ENCODE measurements at places on chromosomes 3 and 15.

GRCh38 chr3:4994823-4995499, 15.7 kb downstream of the BHLHE40 start:
- peak; percentile 74 for DNase-seq

GRCh38 chr3:22779737-22780136, 423.4 kb upstream of the UBE2E2 start:
- no peak for DNase-seq

GRCh38 chr3:122392868-122393844, 9.2 kb downstream of the FAM162A start:
- DNase-seq, result no peak

- no peak for DNase-seq
Measured at GRCh38 chr3:107285197-107285596, 92.0 kb upstream of the CCDC54 start.

GRCh38 chr3:105674437-105675065, 194.3 kb downstream of the CBLB start:
- DNase-seq, result no peak

- peak; percentile 33 for DNase-seq
Measured at GRCh38 chr15:66221126-66221525, 32.4 kb downstream of the MEGF11 start.

GRCh38 chr3:55077726-55078125, 149.9 kb upstream of the LRTM1 start:
- DNase-seq, result no peak

DNA sequence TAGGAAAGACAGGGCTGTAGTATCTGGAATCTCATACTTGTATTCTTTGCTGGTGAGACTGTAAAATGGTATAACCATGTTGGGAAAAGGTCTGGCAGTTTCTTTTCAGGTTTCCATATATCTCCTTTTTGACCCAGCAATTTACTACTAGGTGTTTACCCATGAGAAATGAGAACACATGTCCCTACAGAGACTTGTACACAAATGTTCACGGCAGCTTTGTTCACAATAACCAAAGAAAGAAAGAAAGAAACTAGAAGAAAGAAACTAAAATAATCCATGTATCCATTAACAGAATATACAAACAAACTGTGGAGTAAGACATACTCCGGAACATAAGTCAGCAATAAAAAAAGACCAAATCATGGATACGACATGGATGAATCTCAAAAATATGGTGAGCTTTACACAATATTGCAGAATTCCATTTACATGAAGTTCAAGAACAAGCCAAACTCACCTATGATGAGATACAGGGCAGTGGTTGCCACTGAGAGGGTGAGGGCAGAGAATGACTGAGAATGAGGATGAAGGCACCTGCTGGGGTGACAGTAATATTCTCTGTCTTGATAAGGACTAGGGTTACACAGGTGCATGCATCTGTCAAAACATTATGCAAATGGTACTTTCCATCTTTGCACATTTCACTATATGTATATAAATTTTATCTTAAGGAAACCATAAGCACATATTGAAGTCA, 2.7 kb downstream of the RFTN1 start:
- DNase-seq, result no peak

GRCh38 chr3:186526256-186526606, 17.9 kb downstream of the CRYGS start:
- no peak for DNase-seq

DNA sequence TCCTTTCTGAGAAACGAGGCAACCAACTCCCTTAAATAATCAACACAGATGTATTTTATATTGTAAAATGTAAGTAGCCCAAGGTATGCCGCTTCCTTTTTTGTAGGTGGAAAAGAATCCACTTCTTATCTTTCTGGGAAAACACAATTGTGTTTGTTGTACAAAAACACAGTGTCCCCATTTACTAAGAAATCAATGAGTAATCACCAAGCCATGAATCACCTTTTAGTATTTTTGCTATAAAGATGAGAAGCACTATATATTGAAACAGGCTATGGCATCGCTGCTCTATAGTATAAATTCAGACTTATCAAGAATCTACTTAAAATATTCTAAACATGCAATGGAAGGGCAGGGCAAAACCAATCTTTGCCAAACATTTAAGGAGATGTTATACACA, 104.0 kb downstream of the TNIK start:
- DNase-seq, result no peak

DNA sequence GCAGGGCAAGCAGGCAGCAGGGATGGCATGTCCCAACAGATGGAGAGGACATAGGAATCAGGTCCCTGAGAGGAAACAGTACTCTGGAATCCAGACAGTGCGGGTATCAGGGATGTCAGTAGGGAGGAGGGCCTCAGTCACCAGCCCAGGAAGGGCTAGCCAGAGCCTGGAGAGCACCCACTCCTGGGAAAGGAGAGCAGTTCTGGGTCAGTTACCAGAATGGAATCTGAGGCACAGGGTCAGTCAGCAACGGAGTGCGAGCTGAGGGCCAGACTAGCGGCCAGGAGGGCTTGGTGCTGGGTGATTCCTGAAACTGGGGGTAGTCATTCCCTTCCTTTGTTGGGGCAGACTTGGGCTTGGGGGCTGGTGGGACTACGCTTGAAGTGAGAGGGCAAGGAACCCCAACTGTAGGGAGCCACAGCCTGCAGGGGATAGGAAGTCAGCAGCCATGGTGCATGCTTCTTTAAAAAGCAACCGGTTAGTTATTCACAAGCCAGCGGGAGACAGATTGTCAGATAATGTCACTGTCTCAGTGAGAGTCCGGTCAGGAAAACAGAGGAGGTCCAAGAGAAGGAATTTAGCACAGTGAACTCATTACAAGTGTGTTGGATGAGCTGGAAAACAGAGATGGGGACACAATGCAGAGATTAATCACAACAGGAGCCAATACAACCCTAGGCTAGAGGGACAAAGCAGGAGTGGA, 27.9 kb downstream of the PLA1A start:
- no peak for DNase-seq

- no peak for DNase-seq
Measured at GRCh38 chr3:66675366-66675765, 174.5 kb upstream of the LRIG1 start.

- DNase-seq, result no peak
Measured at GRCh38 chr3:61788623-61789507, 227.5 kb downstream of the PTPRG start.

- no peak for DNase-seq
Measured at GRCh38 chr3:107323723-107324122, 53.5 kb upstream of the CCDC54 start.

- no peak for DNase-seq
Measured at GRCh38 chr3:122357828-122358702, 25.0 kb downstream of the MIX23 start.

DNA sequence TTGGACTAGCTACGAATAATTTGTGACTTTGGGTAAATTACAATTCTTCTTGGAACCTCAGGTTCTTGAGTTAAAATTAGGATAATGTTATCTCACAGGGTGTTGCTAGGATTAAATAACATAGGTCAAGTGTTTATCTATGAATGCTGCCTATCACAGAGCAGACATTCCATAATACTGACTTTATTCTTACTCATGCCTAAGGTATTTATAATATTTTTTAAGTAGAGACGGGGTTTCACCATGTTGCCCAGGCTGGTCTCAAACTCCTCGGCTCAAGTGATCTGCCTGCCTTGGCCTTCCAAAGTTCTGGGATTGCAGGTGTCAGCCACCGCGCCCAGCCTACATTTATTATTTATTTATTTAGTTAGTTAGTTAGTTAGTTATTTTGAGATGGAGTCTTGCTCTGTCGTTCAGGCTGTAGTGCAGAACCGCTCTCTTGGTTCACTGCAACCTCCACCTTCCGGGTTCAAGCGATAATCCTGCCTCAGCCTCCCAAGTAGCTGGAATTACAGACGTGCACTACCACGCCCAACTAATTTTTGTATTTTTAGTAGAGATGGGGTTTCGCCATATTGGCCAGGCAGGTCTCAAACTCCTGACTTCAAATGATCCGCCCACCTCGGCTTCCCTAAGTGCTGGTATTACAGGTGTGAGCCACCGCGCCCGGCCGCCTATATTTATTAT, 741 bp upstream of the ZNF106 start:
- no peak for DNase-seq

DNA sequence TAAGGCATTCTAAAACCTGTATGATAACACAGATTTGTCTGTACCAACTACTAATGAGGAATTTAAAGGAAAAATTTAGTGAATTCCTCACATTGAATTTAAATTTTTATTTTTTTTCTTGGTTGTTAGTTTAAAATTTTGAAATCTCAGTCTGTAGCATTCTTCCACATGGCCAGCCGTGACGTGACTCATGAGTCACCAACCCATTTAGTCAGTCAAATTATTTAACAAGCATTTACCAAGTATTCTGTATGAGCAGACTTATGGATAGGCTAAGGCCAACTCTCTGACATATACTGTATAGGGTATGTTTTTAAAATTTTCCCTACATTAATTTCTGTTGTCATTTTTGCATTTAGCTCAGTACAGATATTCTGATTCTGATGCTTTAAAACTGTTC, 112.9 kb downstream of the CNTN4 start:
- no peak for DNase-seq

DNA sequence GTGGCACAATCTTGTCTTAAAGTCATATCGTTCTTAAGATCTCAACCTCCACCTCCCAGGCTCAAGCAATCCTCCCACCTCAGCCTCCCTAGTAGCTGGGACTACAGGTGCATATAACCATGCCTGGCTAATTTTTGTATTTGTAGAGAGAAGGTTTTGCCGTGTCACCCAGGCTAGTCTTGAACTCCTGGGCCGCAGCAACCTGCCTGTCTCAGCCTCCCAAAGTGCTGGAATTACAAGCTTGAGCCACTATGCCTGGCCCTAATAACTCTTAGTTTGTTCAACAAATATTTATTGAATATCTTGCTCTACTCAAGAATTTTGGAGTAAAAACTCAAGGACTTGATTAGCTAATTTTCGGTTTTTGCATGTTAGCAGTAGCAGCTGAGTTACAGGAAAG, 19.4 kb upstream of the EDEM1 start:
- no peak for DNase-seq

GRCh38 chr3:54668236-54668635, 259.6 kb downstream of the LRTM1 start:
- DNase-seq, result no peak

GRCh38 chr3:181344331-181344730, 354.8 kb upstream of the DNAJC19 start:
- no peak for DNase-seq

- DNase-seq, result no peak
Measured at GRCh38 chr3:159077860-159078259, 276.0 kb downstream of the MFSD1 start.

DNA sequence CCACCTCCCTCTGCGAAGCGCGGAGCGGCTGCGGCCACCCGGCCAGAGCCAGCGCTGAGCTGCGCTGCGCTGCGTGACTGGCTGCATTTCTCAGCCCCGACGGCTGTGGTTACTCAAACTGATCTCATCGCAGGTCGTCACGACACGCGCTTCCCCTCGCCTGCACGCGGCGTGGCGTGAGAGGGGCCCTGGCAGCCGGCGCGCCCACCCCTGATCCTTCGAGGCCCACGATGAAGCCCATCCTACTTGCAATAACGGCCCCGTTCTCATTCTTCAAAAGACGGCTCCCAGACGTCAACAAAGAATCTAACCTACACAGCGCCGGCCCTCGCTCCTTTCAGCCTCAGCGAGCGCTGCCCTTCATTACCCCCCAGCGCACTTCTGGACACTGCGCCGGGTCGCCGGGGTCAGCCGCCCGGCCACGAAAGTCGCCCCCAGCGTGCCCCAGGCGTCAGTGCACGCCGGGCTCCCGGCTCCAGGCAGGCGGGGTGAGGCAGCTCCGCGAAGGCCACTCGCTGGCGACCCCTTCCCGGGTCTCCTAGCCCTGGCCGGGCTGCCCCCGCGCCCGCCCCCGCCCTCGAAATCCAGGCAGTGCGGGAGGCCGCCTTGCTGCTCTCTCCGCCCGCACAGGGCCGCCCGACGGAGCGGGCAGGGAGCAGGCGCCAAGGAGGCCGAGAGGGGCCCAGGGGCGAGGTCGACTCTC, 9.9 kb upstream of the LEKR1 start:
- peak; percentile 46 for DNase-seq

DNA sequence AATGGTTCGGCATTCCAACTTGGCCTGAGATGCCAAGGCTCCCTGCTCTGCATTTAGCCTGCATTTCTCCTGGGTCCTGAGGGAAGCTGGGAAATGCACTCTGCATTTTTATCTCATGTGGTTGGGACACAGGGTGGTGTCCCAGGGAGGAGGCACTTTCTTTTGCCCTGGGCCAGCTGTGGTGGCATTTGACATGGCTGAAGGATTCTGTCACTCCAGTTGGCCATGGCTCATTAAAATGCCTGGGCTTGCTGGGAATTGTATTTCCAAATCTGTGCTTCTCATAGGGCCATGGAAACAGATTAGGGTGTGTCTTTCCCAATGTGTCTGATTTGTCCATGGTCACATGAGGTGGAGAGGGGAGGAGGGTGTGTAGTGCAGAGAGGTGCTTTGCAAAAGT, 128.3 kb upstream of the RGMA start:
- DNase-seq, result peak; percentile 59

DNA sequence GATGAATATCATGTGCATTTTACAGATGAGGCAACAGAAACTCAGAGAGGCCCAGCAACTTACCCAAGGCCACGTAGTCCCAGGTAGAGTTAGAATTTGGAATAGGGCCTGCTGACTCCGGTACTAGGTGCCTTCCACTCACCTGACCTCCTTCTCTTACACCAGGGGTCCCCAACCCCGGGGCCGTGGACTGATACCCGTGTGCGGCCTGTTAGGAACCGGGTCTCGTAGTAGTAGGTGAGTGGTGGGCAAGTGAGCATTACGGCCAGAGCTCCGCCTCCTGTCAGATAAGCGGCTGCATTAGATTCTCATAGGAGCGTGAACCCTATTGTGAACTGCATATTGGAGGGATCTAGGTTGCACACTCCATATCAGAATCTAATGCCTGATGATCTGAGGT, 64.8 kb downstream of the SMAD3 start:
- no peak for DNase-seq

- DNase-seq, result no peak
Measured at GRCh38 chr3:48129921-48130320, 58.3 kb downstream of the CDC25A start.

DNA sequence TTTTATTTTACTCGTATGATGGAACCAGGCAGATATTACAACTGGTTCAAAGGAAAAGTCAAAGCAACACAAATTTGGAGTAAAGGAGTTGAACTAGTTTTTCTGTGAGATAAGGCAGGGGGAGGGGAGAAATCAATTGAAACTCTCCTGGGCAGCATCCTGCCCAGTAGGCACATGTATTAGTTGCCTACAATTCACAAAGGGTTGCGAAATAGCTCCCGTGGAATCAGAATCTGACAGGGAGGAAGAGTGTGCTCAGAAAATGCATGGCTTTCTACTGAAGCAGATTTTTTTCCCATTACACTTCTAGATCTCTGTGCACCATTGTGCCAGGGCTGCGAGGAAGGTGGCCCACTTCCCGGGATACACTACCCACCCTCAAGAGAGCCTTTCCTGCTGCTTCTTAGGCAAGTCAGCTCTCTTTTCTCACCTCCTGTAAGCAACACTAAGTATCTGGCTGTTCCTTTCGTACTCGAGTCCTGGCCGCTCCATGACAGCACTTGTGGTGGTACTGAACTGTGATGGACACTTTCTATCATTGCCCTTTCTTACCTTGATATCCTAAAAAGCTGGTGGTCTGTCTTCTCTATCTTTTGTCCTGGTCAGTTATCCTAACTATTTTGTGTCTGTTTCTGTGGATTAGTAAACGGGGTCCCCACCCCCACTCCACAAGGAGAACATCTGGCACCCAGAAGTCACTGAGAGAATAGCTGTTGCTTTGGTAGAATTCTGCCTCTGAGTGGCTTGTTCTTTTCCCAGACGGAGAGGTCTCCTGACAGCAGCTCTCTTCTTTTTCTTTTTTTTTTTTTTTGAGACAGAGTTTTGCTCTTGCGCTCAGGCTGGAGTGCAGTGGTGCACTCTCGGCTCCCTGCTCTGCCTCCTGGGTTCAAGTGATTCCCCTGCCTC, 74.8 kb downstream of the RPL39L start:
- no peak for DNase-seq

- no peak for DNase-seq
Measured at GRCh38 chr15:75195766-75196241, 5.9 kb upstream of the C15orf39 start.

Data from femur (tissue), 1 donor.